Right ventricle myocardium inferior (tissue), 1 donor: ENCODE measurements at places on chromosomes 7 and 10. TPM values are rescaled to one million over a fixed set of nuclear protein-coding genes. Genes with fewer than 3 reads are reported as not detected.

The OPALIN gene
- total RNA-seq, result not detected

The KLLN gene
- total RNA-seq, result 0.27 TPM

The IL6 gene
- total RNA-seq, result 0.60 TPM

The RTKN2 gene
- total RNA-seq, result not detected

The TMEM184A gene
- 0.32 TPM for total RNA-seq

The PRSS37 gene
- not detected for total RNA-seq

The SPDYE2 gene
- total RNA-seq, result not detected

The TMEM213 gene
- total RNA-seq, result not detected

The ICA1 gene
- total RNA-seq, result 44.3 TPM

The POT1 gene
- total RNA-seq, result 12.1 TPM

DNA sequence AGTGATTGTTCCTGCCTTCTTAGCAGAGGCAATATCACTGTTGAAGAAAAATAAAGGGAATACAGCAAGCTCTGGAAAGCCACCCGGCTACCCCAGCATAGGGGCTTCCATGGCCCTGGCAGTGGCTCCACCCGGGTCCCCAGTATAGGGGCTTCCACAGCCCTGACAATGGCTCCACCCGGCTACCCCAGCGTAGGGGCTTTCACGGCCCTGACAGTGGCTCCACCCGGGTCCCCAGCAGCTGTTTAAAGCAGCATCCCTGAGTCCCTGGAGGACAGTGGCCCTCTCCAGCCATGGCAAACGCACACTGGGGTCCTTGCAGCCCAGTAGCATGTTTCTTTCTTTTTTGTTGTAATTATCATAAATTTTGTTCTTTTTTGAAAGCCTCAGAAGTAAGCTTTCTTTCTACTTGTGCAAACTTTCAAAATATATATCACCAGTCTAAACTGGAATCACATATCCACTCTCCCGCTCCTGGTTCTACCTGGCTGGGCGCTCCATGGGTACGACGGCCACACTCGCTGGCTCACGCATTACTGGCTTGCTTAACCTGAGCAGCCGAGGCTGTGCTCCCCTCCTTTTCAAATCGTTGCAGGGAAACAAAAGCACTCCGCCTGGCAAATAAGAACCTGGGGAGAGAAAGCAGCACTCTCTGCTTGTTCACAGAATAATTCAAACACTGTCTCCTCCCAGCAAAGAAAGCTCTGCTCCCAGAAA, 62.1 kb downstream of the TCERG1L start:
- no peak for DNase-seq

- DNase-seq, result no peak
Measured at GRCh38 chr10:96850825-96851224, 18.7 kb downstream of the LCOR start.

DNA sequence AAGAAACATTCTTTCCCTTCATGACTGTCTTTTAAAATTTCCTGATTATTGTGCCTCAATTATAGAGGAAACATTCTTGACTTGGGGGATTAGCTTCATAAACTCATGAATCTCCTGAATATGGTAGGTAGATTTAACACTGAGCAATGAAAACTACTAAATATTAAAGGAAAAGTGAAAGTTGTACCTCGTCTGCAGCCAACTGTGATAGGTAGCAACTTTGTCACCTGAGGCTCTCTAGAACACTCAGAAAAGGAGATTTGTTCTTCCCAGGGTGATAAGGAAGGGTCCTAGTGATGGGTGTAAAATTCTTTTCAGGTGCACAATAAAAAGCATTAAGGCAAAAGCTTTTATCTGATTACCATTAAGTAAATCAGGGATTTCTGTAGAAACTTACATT, 78.1 kb downstream of the AHR start:
- DNase-seq, result no peak

GRCh38 chr10:103720328-103720963, 134.9 kb downstream of the SH3PXD2A start:
- no peak for DNase-seq

DNA sequence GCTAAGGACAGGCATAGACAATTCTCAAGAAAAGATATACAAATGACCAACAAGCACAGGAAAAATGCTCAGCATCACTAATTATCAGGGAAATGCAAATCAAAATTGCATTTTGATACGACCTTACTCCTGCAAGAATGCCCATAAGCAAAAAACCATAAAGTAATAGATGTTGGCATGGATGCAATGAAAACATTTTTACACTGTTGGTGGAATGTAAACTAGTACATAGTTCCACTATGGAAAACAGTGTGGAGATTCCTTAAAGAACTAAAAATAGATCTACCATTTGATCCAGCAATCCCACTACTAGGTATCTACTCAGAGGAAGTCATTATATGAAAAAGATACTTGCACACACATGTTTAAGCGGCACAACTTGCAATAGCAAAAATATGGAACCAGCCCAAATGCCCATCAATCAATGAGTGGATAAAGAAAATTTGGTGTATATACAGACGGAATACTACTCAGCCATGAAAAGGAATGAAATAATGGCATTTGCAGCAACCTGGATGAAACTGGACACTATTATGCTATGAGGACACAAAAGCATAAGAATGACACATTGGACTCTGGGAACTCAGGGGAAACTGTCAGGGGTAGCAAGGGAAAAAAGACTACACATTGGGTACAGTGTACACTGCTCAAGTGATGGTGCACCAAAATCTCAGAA, 59.3 kb downstream of the DGKI start:
- DNase-seq, result no peak

DNA sequence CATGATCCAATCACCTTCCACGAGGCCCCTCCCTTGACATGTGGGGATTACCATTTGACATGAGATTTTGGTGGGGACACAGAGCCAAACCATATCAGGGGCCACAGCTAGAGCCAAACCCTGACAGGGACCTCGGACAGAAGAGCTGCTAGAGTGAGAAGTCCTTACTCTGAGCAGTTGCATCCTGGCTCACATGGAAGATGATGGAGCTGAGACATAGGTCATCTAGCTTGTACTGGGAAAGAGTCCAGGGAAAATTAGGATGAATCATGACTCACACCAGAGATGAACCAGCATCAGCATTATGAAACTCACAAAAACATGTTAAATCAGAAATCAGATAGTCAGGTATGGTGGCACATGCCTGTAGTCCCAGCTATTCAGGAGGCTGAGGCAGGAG, 12.8 kb upstream of the FMC1 start:
- DNase-seq, result no peak

GRCh38 chr7:79130715-79131114, 322.8 kb downstream of the MAGI2 start:
- no peak for DNase-seq

DNA sequence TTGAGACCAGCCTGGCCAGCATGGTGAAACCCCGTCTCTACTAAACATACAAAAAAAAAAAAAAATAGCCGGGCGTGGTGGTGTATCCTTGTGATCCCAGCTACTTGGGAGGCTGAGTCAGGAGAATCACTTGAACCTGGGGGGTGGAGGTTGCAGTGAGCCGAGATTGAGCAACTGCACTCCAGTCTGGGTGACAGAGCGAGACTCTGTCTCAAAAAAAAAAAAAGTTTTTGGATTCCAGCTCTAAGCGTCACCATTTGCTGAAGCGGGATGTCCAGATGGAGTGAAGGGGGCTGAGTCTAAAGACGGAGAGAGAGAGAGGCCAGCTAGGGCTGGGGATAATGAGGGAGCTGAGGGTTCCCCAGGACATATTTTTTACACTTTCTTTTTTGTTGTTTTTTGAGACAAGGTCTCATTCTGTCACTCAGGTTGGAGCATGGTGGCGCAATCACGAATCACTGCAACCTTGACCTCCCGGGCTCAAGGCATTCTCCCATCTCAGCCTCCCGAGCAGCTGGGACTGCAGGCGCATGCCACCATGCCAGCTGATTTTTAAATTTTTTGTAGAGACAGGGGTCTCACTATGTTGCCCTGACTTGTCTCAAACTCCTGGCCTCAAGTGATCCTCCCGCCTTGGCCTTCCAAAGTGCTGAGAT, 9.4 kb upstream of the HK1 start:
- DNase-seq, result no peak

- no peak for DNase-seq
Measured at GRCh38 chr10:69842020-69842419, 40.3 kb downstream of the COL13A1 start.

DNA sequence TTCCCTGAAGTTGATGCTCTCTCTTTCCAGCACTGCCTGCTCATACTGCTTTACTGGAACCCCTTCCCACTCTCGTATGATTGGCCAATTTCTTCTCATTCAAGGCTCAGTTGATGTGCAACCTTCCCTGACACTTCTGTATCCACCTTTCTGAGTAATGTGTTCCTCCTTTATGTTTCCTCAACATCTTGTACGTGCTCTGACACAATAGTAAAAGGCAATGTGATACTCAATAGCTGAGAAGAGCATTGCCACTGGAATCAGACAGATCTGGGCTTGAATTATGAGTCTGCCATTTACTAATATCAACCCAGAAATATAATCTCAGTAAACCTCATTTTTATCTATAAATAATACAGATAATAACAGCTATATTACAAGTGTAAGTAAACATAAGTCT, 34.7 kb downstream of the ARL4A start:
- DNase-seq, result no peak

- DNase-seq, result no peak
Measured at GRCh38 chr7:130444234-130444633, 3.4 kb upstream of the CEP41 start.

DNA sequence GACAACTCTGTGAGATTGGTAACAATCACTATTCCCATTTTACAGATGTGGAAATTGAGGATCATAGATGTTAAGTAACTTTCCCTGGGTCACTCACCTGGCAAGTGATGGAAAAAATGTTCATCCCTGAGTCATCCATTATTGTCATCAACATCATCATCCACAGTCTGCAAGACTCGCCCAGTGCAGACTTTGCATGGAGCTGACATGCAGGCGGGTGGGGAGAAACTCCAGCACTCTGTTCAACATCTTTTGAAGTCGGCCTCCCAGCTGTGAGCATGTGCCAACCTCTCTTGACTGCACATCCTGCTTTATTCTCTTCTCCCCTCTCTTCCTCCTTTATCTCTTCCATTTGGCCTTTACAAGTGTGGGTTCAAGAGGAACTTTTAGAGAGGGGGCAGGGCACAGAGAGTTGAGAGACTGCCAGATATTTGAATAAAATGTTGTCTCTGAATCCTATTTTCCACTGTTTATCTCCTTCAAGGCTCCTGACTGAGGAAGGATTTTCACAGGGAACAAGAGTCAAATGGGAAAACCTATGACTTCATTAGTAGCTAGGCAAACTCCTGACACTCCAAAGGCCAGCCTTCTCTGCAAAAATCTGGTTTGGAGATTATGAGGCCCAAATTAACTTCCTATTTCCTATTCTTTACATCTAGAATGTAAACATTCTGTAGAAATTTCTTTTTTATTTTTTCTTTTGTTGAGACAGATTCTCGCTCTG, 283.7 kb upstream of the PODXL start:
- no peak for DNase-seq

- DNase-seq, result no peak
Measured at GRCh38 chr10:3774814-3775695, 10.0 kb downstream of the KLF6 start.

DNA sequence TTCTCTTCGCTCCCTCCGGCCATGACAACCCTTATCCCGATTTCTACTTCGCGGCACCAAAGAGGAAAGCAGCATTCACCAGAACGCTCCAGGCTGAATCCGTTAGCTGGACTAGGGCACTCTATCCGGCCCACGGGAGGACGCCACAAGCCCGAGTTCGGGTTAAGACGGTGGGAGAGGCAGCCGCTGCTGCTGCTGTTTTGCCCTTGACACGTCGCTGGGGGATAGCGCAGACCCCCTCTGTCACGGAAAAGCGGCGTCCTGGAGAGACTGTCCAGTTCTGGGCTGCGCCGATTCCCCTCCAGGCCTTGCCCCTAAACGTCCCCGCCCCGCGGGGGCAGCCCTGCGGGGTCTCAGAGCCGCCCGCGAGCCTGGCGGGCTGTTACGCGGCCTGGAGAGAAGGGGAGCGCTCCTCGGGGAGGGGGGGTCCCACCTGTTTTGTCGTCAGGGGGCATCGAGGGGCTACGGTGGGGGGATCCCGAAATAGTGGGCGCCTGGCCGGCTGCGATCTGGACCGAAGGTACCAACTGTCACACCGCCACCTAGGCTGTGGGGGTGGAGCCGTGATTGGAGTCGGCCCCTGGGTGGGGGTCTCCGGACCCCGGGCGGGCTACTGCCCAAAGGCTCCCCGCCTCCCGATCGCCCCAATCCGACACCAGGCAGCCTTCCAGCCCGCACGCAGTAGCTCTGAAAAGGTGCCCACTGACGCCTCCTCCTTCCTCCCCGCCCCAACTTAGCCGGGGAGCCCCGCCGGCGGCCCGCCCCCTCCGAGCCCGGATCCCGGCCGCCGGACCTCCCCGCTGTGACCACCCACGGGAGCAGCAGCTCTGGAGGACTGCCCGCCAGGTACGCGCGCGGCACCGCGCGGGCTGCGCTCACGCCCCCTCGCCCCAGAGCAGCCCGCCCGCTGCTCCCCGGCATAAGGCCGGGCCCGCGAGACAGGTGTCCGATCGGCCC, 772 bp downstream of the SGMS1 start:
- DNase-seq, result peak; percentile 80

GRCh38 chr10:50421026-50421719, 169.9 kb upstream of the ASAH2 start:
- no peak for DNase-seq

GRCh38 chr10:121405549-121405948, 192.7 kb downstream of the FGFR2 start:
- no peak for DNase-seq

- no peak for DNase-seq
Measured at GRCh38 chr7:41268878-41269277, 434.0 kb downstream of the INHBA start.

DNA sequence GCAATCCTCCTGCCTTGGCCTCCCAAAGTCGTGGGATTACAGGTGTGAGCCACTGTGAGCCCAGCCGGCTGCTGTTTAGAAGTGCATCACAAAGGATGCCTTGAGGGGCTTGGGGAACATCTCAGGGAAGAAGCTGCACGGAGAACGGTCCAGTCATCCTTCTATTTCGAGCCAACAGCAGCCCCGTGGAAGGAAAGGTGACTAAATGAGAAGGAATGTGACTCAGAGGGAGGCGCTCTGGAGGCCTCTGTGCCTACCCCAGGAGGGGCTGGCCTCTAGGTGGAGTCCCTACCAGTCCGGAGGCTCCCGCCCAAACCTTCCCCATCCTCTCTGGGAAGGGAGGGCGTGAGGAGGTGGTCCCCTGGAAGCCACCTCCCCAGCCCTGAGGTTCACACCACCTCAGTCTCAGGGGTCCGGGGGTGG, 76.2 kb downstream of the CTBP2 start:
- no peak for DNase-seq

DNA sequence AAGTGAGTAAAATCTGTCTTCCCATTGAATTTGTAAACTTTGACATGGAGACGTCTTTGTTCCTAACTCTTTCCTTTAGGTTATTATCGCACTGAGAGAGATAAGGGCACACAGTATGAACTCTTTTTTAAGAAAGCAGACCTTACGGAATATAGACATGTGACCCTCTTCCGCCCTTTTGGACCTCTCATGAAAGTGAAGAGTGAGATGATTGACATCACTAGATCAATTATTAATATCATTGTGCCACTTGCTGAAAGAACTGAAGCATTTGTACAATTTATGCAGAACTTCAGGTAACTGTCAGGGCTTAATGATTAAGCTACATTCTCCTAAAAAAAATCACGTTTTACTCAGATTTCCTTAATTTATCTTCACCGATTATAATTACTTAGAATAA, 20.4 kb downstream of the CSGALNACT2 start:
- no peak for DNase-seq

- DNase-seq, result no peak
Measured at GRCh38 chr7:95674101-95674500, 77.8 kb upstream of the PDK4 start.

GRCh38 chr10:81008726-81009125, 471.0 kb downstream of the SH2D4B start:
- no peak for DNase-seq
